Activated CD4-positive, alpha-beta memory T cell treated with anti-CD3 and anti-CD28 coated beads for 36 hours (primary cell): ENCODE measurements at places on chromosomes 1 and 21. TPM values are rescaled to one million over a fixed set of nuclear protein-coding genes. Genes with fewer than 3 reads are reported as not detected.

Gene PIGP
- total RNA-seq: 21.2 TPM

Gene OLIG1
- total RNA-seq: not detected

Gene WDR64
- not detected for total RNA-seq

DNA sequence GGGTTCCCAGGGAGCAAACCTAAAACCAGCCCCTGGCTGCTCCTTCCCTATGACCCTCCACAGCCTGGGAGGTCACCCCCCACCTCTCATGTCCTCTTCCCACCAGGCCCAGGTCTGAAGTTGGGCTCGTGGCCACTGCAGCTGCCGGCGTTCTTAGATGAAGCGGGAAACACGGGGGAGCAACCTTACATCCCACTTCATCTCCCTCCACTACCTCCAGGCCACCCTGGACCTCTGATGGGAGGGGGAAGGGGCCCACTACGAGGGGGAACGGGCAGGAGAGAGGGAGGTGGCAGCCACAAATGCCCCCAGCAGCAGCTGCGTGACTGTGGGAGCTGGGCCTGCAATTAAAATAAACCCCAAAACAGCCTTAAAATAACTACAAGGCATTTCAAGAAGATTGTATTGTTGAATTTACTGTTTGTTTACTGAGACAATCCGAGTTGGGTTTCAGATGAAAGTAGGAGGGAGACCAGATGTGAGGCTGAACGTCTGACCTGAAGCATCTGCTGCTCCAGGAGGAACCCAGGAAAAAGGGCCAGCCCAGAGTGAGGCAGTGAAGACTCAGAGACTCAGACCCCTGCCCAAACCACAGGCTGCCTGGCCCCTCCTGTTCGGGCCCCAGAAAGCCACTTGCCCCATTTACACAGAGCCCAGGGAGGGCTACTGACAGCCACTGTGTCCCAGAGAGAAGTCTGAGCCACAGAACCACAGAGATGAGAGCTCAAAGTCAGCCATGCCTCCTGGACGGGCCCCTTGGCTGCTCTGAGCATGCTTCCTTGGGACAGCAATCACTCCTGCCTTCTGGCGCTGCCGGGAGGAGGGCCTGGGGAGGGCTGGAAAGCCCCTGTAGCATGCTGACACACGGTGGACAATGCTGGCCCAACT is 59.8 kb downstream of the GLIS1 start:
- DNase-seq: no peak

DNA sequence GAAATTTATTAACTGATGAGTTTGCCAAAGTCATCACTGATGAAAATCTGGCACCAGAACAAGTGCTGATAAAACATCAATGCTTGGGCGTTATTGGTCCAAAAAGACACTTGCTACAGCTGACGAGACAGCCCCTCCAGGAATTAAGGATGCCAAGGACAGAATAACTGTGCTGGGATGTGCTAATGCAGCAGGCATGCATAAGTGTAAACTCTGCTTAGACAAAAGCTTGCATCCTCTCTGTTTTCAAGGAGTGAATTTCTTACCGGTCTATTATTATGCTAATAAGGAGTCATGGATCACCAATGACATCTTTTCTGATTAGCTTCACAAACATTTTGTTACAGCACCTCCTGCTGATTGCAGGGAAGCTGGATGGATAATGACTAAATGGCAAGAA is 402.0 kb downstream of the LTN1 start:
- no peak for DNase-seq

- DNase-seq: no peak
Observed at GRCh38 chr1:189834813-189835212, 642.9 kb downstream of the BRINP3 start.

DNA sequence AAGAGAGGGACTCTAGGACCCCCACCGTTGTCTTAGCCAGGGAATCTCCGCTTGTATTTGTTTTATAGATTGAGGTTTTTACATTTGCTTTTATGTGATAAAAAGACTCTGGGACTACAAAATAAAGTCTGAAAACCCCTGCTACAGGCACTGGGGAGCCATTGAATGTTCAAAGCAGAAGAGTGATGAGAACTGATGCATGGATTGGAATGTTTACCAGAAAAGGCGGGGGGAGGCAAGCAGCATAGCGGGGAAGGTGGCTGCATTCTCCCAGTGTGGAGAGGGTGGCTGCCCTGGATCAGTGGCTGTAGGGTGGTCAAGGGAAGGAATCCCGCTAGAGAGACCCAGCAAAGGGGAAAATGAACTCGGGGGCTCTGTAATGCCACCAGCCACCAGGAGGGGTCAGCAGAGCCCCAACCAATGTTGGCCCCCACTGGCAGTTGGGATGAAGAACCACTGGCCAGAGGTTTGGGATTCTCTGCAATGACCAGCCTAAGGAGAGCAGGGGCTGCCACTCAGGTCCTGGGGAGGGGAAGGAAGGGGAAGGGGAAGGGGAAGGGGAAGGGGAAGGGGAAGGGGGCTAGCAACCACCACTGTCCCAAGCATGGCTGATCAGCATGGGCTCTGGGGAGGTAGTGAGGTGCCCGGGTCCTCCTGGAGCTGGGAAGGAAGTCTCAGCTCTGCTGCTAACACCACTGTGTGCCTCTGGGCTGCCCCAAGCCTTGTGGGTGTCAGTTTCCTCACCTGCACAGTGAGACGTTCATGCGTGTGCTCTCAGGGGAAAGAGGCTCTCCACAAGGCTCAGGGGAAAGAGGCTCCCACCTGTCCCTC is 19.2 kb upstream of the PEF1 start:
- DNase-seq: peak; percentile 69
